ENCODE measurements at places on chromosomes 7 and 10.

DNA sequence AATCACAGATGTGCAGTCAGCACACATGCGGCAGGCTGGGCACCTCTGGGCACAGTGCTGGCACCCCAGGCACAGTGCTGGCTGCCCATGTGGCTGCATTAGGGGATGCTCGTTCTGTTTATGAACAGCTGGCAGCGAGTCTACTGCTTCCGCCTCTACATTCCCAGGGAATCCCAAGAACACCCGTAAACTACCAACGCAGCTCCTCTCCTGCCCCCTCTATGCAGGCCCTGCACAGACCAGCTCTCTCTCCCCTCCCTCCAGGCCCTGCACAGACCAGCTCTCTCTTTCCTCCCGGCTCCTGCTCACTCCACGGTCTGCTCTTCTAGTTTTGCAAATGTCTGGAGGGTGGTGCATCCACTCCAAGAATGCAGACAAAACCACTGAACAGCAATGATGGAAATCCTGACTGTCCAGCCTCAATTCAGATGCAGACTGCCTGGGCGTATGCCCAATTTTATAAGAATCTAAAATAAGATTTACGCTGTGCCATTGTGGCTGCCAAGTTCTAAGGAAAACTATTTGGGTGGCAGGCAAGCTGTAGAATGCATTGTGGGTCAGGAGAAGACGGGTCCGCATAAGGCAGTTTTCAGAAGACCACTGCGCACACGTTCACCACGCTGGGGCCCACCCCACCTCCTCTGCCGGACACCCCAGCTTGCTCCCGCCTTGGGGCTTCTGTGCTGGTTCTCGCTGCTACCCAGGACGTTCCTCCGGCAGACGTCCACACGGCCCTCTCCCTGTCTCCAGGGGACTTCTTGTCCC, 234.6 kb downstream of the ZMYND11 start:
- DNase-seq, result no peak

DNA sequence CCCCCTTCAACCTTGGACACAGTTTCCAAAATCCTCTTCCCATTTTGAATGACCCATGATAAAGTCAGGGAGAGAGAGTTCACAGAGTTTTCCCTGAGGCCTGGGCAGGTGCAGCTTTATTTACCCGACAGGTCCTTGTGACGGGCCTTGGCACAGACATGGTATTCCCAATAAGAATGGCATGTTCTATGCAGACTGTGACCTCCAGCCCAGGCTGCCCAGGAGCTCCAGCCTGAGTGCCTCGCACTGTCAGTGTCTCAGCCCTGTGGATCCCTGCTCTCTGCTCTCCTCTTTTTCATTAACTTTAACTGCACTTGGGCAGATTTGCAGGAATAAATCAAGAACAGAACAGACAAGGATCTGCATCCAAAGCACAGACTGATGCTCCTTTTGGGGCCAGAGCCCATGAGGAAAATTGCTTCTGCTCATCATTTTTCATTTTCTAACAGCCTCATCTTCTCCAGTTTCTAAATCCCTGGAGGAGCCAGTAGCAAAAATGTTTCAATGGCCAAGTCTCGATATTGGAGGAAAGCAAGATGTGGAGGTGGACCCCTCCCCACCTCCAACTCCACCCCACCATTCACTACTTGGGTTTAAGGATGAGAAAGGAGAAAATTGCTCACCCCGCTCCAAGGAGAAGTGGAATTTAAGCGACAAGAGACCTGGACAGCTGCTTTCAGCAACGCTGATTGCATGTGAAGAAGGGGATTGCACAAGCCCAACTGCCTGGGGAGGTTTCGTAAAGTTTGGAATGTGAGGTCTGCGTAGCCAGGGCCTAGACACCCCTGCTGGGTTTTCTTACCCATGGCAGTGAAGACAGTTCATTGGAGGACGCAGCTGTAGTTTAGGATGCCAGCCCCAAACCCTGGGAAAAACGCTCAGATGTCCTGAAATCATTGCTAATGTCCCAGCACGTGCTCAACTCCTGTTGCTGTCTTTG, 225.9 kb downstream of the WDR11 start:
- no peak for DNase-seq

DNA sequence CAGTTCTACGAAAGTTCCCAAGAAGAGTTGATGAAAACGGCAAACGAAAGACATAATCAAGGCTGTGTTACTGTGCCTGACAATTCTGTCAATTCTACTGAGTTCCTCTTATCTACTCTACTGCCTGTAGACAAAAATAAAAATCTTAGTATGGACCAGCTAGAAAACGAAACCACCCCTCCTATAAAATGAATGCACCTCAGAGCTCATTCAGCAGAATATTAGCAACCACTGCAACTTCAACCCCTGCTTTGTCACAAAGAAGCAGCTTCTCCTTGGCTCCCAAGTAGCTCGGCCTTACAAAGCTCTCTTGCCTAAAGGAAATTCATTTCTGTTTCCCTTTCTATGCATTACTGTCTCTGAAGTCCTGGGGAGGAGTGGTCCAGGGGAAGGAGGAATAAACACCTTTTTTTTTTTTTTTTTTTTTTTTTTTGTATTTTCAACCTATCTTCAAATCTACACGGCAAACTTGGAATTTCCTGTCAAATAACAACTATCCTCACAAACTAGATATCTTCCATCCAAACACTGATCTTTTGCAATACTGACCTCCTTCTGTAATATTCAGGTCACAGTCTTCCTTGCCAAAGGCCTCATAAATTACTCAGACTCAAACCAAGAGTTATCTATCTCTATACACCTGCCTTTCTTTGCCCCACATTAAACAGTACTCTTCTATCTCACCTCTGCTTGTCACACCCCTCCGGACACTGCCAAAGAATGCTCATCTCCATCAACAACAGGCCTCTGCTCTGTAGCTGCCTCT, 74.3 kb downstream of the GLI3 start:
- DNase-seq, result no peak

DNA sequence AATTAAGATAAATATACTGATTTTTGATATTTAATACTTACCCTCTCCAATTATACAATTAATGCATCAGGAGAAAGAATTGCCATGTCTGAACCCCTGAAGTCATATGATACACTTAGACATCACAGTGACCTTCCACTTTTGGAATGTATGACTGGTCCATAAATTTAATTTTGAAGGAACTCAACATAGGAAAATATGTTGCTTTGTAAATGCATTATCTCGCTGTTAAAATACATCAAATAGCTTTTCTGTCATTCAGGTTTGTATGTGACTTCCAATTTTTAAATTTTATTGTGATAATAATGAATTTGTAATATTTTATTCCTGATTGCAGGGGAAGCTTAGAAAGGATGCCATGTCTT, 631.9 kb upstream of the ANKRD30A start:
- no peak for DNase-seq

DNA sequence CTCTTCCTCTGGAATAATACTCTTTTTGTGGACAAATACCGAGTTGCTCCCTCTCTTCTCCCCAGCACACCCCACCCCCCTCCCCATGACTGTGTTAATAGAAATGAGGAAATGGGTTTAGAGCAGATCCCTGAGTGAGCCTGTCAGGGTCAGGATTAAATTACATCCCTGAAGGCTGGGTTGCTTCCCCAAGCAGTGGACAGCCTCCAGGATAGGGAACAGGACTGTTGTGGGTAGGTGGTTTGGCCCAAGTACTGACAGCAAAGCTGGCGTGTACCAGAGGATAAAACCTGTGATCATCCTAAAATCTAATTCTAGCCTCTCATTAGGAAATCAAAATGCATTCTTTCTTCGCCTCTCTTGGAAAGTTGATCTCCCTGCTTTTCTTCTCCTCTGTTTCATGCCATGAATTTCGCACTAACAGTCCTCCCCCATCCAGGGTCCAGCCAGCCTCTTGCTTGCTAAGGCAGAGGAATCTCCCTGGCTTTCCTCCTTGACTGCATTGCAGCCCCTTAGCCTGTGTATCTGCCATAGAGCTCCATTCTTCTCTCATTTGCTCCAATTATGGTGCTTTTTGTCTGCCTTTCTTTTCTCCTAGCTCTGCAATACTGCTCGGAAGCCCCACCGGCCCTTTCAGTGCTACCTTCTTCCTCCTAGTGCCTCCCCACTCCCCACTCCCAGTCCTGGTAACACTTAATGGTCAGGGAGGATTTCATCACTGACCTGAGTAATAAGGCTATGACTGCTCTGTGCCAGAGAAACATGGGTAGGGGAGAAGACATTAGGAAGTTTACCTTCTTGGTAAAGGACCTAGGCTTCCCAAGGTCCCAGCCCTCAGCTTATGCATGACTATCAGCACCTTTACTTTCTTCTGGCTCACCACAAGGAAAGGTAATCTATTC, 8.4 kb downstream of the LRRC4 start:
- DNase-seq, result no peak

DNA sequence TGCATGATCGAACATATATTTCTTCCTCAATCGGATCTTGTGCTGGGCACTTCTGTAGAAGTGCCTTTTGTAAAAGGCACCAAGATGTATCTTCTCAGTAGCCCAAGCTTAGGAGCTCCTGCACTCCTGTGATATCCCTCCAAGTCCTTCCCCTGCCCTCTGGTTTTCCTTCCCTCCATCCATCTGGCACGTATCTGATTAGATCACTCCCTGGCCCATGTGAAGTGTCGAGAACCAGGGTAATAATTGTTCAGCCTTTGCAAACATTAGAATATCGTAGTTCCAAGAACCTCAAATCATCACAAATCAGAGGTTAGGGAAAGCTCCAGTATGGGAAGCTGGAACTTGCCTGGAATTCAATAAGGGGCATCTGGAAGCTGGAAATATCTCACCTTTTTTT, 221.1 kb upstream of the AUTS2 start:
- no peak for DNase-seq

- DNase-seq, result no peak
Observed at GRCh38 chr7:598899-599298, 79.3 kb upstream of the PDGFA start.

Data from HCT116 (cell line).